ENCODE measurements at places on chromosomes 5 and 9.
A peak's percentile ranks its signal among the peaks of the same experiment; 100 is the strongest.

- no peak for DNase-seq
Measured at GRCh38 chr5:39519079-39519478, 94.3 kb upstream of the DAB2 start.

DNA sequence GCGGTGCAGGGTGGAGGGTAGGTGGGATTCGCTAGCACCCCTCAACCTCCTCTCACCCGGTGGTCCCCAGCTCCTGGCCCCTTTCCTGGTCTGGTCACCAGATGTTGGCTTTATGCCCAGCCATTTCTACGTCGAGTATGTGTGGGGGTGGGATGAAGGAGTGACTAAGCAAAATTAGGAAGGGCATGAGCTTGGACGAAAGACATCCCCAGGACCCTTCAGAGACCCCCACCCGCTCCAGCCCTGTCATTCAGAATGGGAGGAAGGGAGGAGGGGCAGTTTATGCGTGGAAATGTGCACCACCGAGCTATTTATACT is 742 bp downstream of the BHMT2 start:
- DNase-seq = no peak

DNA sequence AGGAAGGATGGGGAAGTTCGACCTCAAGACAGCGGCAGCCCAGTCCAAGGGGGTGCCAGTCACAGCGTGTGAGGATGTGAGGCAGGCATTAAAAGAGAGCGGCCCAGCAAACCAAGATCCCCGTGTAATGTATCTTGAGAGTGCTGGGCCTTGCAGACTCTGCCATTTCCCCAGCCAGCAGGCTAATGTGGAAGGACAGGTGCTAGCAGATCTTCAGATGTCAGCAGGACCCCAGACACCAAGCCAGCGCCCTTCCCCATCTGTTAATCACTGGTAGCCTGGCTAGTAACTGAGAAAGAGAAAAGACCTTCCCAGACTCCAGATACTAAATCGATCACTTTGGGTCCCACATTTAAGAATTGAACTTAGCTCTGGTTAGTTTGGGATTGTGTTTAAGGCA is 62.2 kb downstream of the NTRK2 start:
- DNase-seq = no peak

GRCh38 chr5:143341807-143342570 is 61.5 kb downstream of the NR3C1 start:
- peak; percentile 67 for DNase-seq

DNA sequence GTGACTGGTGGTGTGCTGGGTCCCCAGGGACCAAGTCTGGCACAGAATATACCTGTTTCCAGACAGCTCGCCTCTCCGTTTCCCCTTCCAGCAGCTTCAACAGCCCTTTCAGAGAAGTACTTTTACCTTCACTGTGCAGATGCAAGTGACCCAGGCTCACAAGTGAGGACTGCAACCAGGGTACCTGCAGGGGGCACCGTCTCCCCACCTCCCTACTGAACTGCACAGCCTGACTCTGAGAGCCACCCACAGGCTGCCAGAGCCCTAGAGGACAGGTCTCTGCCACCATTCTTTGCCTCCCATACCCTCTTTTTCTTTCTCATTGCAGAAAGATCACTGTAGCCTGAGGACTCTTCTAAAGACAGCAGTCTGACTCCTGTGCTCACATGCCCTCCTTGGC is 15.4 kb downstream of the IL9 start:
- no peak for DNase-seq
